T-helper 17 cell (primary cell): ENCODE measurements at places on chromosomes 12 and 14.
A peak's percentile ranks its signal among the peaks of the same experiment; 100 is the strongest.

DNA sequence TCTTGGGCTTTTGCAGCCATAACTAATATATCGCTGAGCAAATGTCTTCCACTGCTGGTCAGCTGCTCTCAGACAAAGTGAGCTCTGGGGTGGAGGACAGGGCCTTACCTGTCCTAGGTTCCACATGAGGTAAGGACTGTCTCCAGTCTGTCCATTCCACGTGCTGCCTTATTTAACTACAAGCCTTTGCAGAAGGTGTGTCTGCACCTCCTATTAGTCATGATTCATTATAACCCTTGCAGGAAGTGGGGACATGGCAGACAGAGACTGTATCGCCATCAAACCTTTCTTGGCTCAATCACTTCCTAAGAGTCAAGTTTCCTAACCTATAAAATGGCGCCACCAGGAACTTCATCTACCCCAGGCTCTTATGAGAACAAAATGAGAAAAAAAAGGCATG, 46.9 kb downstream of the SLC25A47 start:
- no peak for DNase-seq

- peak; percentile 4 for DNase-seq
These were observed 362.6 kb downstream of the TMEM121 start for GRCh38 chr14:105888784-105889665.

DNA sequence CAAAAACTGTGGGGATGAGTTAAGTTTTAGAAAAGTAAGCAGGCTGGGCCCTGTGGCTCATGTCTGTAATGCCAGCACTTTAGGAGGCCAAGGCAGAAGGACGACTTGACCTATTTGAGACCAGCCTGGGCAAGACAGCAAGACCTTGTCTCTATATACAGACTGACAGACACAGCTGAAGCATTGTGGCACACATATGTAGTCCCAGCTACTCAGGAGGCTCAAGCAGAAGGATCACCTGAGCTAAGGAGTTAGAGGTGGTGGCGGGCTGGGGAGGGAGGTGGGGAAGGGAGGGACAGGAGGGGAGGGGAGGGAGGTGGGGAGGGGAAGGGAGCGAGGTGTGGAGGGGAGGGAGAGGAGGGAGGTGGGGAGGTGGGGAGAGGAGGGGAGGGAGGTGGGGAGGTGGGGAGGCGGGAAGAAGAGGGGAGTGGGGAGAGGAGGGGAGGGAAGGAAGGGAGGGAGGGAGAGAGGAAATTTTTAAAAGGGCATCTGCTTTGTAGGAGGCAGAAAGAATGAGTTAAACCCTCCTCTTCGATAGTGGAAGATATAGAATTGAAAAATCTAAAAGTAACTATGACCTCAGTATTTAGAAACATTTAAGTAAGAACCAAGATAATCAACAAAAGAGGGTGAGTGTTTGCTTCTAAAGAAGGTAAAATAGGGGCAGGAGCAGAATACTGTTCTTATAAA, 30.9 kb downstream of the MED13L start:
- no peak for DNase-seq

DNA sequence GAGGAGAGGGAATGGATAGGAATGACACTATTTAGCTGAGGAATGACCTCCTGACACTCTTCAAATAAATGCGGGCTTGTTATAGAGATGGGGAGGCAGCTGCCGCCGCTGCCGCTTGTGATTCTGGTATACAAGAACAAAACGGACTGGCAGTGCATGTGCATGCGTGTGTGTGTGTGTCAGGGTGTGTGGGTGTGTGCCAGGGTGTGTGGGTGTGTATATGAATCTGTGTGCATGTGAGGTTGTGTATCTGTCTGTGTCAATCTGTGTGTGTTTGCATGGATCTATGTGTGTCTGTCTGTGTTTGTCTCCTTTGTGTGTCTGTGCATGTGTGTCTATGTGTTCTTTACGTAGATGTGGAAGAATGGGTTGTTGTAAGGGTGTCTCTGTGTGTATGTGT, 26.0 kb upstream of the LHX5 start:
- DNase-seq: no peak

GRCh38 chr14:78758333-78758732, 588.2 kb downstream of the NRXN3 start:
- DNase-seq: no peak

DNA sequence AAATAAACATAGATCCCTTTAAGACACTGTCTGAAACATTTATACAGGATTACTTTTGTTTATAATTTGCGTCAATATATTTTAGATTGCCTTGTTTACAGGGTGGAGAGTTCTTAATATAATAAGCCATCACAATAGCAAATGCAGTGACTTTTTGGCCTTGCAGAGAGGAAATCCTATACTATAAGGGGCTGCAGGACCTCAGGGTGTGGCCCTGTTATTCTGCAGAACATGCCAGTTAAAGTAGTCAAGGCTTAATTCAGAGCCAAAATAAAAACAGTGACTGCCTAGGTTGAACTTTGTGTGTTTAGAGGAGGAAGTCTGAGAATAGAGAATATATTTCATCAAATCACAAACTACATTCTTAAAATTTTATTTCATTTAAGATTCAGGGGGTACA, 381.6 kb downstream of the DUSP6 start:
- no peak for DNase-seq

DNA sequence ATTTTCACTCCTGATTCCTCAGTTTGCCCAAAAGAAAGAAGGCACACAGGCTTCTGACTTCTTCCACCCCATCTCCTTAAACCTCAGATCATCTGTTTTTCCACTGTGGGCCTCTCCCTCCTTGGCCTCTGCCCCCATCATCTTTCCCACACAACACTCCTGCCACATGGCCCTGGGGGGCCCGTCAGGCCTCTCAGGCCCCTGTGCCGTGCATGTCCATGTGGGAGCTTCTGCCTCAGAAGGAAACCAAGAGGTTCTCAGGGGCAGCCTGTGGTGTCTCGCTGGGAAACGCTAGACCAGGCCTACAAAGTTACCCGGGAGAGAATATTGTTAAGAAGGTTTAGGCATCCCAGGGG, 8.0 kb downstream of the KLHL33 start:
- DNase-seq: no peak

DNA sequence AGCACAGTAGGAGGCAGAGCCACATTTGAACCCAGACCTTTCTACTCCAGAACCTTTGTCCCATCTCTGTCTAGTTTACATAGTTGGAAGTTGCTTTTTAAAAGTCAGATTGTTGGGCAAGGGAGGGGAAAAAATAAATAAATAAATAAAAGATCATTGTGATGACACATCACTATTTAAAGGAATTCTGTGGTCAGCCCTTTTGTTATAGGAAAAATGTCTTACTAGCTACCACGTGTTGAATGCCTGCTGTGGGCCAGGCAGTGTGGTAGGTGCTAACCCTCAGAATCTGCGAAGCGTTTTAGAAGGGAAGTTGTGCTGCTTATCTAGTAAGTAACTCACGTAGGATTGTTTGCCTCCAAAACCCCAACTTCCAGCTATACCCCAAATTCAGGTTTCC, 62.3 kb downstream of the BHLHE41 start:
- no peak for DNase-seq

- DNase-seq: no peak
These were observed at the start of gene CMA1 for GRCh38 chr14:24508155-24508840. Gene CMA1 (minus strand): TSS chr14:24508265. CDS start chr14:24508235, 30 bp downstream.

GRCh38 chr12:104285740-104286515, 17.6 kb upstream of the EID3 start:
- no peak for DNase-seq

- DNase-seq: no peak
These were observed 479 bp downstream of the SEL1L start for GRCh38 chr14:81533212-81533535.

DNA sequence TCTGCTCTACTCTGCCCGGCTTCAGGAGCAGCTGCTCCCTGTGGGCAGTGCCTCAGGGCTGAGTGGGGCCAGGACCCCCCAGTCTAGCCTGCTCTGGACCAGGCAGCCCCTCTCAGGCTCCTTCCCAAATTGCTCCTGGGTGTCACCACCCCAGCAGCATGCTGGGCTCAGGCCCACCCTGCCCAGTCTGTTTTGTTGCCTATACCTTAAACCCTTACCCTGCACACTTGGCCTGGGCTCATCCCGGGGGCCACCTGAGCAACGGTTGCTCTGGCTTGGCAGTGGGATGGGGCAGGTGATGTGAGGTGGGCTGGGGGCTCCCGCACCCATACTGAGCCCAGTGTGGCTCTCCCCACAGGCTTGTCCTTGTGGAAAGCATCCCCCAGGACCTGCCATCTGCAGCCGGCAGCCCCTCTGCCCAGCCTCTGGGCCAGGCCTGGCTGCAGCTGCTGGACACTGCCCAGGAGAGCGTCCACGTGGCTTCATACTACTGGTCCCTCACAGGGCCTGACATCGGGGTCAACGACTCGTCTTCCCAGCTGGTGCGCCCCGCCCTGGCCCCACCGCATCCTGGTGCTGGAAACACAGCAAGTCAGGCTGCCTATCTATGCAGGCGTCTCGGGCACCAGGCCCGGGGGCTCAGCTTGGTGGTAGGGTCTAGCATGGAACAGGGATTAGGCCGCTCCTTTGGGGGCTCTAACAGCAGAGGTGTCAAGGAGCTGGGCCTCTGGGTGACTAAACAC, 3.9 kb downstream of the PLD4 start:
- DNase-seq: no peak

DNA sequence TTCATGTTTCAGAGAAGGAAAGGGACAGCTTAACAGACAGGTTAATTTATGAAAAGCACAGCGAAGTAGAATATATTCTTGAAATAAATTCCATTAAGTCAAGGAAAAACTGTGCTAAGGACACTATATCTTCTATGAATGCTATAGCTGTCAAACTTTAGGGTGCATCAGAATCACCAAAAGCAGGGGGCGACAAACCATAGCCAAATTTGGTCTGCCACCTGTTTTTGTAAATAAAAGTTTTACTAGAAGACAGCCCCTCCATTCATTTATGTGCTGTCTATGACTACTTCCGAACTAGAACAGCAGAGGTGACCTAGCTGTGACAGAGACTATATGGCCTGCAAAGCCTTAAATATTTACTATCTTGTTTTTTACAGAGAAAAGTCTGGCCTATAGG, 25.9 kb downstream of the PPP4R3A start:
- DNase-seq: no peak

DNA sequence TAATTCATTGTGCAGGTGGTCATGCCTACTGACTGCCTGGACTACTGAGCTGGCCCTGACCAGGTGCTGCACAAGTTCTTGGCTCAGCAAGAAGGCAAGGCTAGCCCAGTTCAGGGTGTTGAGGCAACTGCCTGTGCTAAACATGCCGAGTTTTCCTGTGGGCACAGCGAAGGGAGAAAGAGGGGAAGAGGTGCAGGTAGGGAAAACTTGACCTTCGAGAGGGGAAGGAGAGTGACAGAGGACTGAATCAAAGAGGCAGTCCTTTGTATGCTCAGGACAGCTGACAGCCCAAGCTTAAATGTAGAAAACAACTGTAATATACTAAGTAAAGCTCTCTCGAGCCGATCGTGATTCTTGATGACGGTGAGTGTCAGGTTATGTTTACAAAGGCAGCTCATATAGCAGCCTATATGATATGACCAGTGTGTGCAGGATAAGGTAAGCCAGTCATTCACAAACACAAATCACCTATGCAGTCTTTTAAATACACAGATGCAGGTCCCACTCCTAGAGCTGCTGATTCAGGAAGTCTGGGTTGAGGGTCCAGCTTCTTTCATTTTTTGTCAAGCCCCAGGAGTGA, 2.6 kb downstream of the IRAK3 start:
- no peak for DNase-seq

DNA sequence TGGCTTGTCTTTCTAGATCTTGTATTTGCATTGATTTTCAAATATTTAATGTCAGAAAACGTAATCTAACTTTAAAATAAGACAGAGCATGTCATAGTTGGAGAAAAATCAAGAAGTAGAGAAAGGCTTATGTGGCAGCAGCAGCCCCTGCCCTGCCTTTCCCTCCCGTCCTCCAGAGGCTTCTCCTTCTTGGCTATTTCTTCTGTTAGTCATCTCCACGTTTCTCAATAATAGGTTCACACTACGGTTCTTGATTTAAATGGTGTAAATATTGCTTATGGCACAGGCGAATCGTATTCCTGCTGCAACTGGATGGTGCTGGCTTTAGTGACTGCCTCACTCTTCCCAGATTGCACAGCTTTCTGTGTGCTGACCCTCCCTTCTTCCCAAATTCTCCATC, 42.8 kb downstream of the SLC8B1 start:
- no peak for DNase-seq
